ENCODE measurements at places on chromosomes 5 and 9.
A peak's percentile ranks its signal among the peaks of the same experiment; 100 is the strongest.

- no peak for DNase-seq
Measured at GRCh38 chr9:106960258-106960657, 97.3 kb downstream of the ZNF462 start.

- DNase-seq, result no peak
Measured at GRCh38 chr9:134204041-134204440, 39.7 kb upstream of the RNU6ATAC start.

DNA sequence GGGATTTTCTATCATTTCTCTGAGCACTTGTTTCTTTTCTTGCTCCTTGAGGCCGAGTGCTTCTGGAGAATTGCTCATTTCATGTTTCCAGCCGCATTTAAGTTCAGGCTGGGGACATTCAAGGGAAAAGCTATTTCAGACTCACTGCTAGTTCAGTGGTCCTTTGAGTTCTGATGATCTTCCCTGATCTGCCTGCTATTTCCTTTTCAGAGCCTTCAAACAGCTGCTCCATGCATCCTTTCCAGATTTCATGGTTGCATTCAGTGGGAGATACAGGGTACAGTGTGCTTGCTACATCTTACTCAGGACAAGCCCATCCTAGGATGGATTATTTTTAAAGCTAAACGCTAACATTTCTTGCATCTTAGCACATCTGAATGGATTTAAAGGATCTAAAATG is 14.7 kb downstream of the NDUFS4 start:
- DNase-seq, result no peak

- DNase-seq, result no peak
Measured at GRCh38 chr9:111222757-111223156, 107.3 kb downstream of the OR2K2 start.

GRCh38 chr5:24365406-24365805 is 279.4 kb downstream of the CDH10 start:
- no peak for DNase-seq

GRCh38 chr5:61401726-61402125 is 69.7 kb downstream of the ZSWIM6 start:
- peak; percentile 23 for DNase-seq

DNA sequence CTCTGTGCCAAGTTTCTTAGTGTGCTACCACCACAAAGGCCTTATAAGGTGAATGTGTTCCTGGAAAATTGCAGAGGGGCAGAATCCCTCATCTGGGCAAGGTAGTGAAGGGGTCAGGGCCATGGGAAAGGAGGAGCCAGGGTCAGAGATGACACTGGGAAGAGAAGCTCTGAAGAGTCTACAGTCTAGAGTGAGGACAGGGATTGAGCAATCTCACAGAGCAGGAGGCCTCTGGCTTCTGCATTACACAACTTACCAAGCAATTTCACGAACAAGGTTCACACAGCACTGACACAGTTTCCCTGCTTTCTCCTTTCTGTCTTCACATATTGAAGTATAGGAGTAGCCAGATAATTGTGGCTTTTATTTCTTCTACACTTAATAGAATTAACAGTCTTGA is 24.5 kb upstream of the IDNK start:
- no peak for DNase-seq

- no peak for DNase-seq
Measured at GRCh38 chr5:169531631-169532030, 51.9 kb upstream of the SPDL1 start.

GRCh38 chr9:76004526-76004925 is 114.1 kb downstream of the PCSK5 start:
- DNase-seq, result no peak

- DNase-seq, result no peak
Measured at GRCh38 chr9:36158122-36158521, 11.1 kb upstream of the CCIN start.

DNA sequence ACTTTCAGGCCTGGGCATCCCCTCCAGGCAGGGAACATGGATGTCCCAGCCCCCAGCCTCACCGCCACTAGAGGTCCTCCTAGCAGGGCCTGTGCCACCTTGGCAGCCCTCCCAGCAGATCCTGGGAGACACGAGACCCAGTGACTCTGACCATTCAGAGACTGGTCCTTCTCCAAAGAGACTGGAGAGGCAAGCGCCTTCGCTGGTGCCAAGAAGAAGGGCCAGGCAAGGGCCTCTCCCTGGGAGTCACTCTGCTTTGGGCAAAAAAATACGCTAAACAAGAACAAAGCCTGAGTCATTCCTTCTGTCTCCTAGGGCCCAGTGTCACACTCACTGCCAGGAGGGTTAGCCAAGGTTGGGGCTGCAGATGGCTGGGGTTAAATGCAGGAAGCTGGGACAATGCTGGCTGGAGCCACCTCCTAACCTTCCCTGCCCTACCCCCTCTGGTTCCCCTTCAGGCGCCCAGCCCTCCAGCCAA is 35.3 kb upstream of the SMIM23 start:
- DNase-seq, result no peak

DNA sequence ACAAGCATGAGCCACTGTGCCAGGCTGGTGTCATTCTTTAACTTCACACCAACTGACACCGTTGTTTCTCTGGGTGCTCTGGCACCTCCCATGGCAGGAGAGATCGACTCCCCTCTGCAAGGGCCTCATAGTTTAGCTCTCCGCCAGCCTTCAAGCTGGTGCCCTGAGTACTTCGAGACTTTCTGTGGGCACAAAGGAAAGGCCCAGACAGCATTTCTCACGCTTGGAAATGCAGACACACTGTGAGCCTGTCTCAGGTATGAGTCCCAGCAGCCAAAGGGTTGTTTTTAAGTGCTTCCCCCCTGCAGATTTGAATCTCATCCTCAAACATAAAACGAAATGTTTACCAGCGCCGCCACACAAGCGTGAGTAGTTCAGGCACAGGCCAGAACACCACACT is 11.1 kb upstream of the TCF7 start:
- DNase-seq, result no peak

DNA sequence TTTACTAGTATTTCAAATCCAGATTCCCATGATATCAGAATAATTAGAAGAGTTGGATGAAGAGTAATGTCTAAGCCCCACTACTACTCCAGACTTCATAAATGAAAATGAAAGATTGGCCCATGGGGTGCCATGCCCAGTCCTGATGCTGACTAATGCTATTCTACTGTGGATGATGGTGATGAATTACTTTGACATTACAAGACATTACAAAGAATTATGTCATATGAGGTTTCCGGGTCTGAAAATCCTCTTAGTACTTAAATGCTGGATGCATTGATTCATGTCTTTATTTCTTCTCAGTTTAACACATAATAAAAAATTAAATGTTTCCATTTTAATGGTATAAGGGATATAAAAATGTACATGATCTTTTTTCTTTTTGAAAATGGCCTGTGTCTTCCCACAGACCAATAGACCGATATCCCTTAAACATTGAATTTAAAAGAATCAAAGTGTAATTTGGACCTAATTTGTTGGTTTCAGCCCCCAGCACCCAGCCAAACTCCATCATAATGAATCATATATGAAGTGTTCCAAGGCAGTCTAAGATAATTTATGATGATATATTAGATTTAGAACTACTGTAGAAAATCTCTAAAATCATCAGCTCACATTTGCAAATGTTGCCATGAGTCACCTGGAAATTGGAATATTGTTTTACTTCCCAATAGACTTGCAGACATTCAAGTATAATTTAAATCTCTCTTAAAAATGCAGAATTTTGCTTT is 223.6 kb upstream of the SGCD start:
- no peak for DNase-seq

DNA sequence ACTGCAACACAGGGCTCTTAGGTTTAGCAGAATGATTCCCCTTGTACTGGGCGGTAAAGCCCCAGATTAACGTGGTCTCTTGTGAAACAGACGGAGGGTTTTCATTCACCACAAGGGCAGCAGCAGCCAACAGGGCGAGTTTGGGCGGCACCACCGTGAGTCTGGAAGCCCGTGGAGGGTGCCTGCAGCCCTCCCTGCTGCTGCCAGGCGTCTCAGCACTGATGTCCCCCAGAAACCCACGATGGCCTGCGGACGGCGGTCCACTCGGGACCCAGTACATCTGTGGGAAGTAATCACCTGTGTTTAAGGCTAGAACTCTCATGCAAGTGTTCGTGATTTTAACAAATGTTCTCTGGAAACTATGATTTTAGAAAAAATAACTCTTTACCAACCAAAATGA is 67.8 kb downstream of the IRX2 start:
- DNase-seq, result no peak

GRCh38 chr9:109319626-109320241 is 1.1 kb downstream of the EPB41L4B start:
- DNase-seq, result no peak
